ENCODE measurements at places on chromosomes 5 and 9.

- no peak for DNase-seq
Observed at GRCh38 chr5:40678026-40678425, 1.7 kb upstream of the PTGER4 start.

GRCh38 chr9:137499858-137500661, 40.9 kb upstream of the NSMF start:
- DNase-seq: no peak

- DNase-seq: peak; percentile 9
Observed at GRCh38 chr9:38350529-38350928, 42.0 kb upstream of the ALDH1B1 start.

- no peak for DNase-seq
Observed at GRCh38 chr9:38298503-38298902, 94.0 kb upstream of the ALDH1B1 start.

- DNase-seq: no peak
Observed at GRCh38 chr9:3578786-3579185, 53.0 kb upstream of the RFX3 start.

GRCh38 chr5:116872986-116873385, 298.4 kb upstream of the SEMA6A start:
- no peak for DNase-seq

DNA sequence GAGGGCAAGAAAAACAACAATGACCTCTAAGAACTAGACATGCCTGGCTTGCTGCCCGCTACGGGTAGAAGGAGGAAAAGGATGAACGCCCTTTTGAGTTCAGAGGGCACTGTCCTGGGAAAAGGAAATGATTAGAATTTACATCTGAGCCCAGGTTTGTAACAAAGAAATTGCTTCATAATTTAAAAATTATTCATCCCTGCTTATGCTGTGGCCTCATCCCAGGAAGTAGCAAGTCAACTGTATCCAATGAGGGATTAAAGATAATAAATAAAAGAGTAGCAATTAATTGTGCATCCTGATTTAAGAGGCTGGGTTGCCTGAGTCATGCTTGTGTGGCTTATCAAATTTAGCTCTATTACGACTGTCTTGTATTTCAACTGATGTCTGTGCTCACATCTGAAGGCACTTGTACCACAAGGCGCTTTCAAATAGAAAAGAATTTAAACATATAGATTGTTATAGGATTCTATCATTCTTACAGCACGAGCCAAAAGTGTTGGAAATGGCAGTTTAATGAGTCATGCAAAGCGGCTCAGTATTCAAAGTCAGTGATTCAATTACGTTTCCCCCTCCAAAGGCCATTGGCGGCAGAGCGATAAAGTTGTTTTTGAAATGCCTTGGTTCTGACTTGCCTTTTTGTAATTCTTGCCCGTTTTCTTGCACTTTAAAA, 40.0 kb upstream of the DMRT1 start:
- DNase-seq: no peak
